ENCODE measurements at places on chromosomes 7 and 10.

DNA sequence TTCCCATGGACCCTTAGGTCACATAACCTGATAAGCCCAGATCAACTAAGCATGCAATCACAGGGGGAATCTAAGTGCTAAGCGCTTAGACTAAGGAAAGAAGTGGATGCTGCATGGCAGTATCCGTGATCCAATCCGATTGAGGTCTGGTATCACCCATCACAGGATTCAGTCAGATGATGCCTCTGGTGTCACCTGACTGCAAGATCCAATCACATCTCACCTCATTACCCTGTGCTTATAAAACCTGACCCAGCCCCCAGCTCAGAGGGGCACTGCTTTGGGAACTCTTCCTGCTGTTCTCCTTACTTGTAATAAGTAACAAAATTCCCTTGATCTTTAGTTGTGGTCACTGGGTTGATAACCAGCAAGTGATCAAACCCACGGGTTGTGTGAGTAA is 84.7 kb upstream of the TMEM168 start:
- DNase-seq, result no peak

DNA sequence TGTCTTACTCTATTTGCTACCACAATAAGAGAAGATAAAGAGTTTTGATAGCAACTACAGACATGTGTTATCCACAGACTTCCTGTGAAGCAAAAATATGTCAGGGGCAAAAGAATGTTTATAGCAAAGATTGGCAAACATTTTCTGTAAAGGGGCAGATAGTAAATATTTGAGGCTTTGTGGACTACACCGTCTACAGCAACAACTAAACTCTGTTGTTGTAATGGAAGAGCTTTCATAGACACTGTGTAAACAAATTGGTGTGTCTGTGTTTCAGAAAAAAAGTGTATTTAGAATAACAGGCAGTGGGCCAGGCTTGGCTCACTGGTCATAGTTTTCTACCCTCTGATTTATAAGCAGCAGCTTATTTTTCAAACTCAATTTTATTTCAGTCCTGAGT is 521.4 kb downstream of the ANKRD7 start:
- DNase-seq, result no peak

DNA sequence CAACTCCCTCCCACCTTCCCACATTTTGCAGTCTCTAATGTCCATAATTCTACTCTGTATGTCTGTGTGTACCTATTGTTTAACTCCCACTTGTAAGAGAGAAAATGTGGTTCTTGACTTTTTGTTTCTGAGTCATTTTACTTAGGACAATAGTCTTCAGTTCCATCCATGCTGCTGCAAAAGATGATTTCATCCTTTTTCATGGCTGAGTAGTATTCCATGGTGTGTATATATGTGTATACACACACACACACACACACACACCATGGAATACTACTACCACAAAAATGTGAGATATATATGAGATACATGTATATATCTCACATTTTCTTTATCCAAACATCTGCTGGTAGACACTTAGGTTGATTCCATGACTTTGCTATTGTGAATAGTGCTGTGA is 182.1 kb upstream of the GALNT17 start:
- DNase-seq, result no peak

DNA sequence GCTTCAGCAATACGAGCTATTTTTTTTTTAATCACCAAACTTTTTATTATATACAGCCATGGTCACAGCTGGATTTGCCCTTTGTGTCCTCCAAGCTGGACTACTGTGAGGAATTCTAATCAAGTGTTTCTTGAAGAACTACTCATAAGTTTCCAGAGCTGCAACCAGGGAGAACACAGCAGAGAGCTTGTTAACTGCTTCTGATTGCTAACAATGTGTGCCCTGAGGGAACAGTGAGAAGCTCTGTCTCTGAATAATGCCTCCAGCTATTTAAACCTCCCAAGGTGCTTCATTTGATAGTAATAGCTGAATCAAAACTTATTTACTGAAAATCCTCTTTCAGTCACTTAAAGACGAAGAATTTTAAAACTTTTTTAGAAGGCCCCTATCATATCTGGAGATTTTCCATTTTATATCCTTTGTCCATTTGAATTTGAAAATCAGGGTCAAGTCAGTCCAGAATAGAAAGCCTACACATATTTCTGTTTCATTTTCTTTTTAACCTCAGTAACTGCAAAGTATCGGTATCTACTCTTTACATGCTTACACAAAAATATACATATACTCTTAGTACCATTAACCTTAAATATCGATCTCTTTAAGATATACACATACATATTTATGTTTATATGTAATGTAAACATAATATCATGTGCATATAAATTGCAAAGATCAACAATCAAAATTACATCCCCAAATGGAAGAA is 1024.2 kb downstream of the GRM8 start:
- DNase-seq, result no peak

DNA sequence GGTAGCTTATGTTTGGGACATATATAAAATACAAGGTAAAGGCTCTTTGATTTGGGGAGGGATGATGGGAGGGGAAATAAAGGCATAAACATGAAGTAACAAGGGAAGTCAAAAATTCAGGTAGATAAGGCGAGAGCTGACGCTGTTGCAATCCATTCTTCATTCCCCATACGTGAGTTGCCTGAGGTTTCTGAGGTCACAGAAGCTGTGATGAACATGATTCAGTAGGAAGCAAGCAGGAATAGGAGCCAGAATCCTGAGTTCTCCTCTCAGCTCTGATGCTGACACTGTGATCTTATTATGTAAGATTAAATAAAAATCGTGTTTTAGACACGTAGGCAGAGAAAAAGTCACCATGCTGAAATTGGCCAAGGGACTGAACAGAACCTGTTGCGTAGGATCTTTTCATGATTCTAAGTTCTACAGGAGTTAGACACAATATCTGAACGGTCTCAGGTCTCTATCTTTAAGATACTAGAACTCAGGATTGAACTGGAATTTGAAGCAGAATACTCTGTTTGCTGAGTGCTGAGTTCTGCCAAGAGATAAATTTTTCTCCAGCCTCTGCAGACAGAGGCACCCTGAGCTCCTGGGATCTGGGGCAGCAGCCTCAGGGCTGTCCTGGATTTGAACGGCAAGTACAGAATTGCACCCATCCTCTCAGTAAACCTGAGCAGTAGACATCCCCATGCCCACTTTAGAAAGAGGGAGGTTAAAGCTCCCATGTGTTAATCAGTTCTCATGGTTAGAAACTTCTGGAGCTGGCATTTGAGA is 21.0 kb downstream of the KLF6 start:
- no peak for DNase-seq

GRCh38 chr7:137950263-137950621 is 51.6 kb downstream of the CREB3L2 start:
- no peak for DNase-seq

DNA sequence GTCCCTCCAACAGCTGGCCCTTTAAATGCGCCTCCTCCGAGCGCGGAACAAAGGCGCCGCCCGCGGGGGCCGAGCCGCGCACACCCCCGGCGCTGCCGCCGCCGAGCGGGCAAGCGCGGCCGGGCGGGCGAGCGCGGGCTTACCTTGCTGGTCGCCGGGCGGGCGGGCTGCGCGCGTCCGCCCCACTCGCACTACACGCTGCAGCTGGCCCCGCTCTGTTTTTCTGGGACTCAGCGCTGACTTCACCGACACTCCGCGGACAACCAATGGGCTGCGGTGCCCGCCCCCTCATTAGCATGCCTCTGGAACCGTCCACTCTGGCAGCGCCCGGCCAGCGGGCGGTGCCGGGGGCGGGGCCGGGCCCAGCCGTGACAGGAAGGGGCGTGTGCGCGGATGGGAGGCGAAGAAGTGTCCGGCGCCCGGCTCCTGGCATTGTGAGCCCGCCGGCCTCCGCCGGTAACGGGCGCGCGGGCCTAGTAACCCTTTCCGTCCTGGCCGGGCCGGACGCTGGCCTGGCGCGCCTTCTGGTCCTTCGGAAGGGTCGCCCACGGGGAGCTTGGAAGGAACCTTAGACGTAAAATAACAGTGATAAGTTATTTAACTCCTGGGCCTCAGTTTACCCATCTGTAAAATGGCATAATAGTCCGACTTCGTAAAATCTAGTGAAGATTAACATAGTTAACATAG is at the start of gene SORBS1:
Gene SORBS1, minus strand, starts transcription at position 195 of the 687 bp plus-strand sequence. CDS start 120,236 bp downstream, outside the sequence.
- DNase-seq, result peak; percentile 80

DNA sequence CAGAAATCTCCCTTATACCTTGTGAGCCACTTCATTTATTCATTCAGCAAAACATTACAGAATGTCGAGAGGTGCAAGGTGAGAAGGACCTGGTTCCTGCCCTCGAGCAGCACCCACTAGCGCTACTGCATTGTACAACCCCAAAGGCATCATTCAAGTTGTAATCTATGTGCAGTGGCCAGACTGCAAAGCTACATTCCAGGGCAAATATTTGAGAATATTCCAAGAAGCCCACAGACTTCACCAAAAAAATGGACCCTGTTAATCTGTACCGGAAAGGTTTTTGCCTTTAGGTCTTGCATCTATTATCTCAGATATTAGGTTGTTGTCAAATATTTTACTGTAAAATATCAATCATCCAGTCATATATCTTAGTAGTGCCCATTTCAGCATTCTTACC is 295.4 kb upstream of the FZD1 start:
- DNase-seq, result no peak

DNA sequence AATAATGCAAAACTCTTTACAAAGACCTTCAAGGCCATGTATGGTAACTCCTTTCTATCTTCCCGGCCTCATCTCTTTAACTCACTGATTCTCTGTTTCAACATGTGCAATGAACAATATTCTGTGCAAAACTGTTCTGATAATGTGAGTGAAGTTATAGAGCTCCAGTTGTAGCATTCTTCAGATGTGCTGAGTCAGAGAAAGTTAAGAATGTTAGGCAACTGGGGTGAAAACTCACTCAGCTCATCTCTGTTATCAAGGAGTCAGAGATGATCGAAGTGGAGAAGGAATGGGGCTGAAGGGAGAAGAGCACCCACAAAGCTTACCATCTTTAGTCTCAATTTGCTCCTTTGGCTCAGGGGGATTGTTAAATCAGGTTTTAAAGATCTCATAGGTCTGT is 344.7 kb upstream of the NPSR1 start:
- DNase-seq, result no peak

- DNase-seq, result peak; percentile 16
Observed at GRCh38 chr7:4830176-4830575, 31.7 kb downstream of the PAPOLB start.

GRCh38 chr10:99984211-99985034 is 25.3 kb downstream of the DNMBP start:
- DNase-seq, result no peak

- DNase-seq, result no peak
Observed at GRCh38 chr7:139361523-139361922, 1.8 kb downstream of the LUC7L2 start.

Measured in retinal pigment epithelial cell (primary cell).